ENCODE measurements at places on chromosomes 5 and 9. TPM values are rescaled to one million over a fixed set of nuclear protein-coding genes. Genes with fewer than 3 reads are reported as not detected.
A peak's percentile ranks its signal among the peaks of the same experiment; 100 is the strongest.

- DNase-seq: no peak
Measured at GRCh38 chr5:14528926-14529325, 52.7 kb upstream of the OTULINL start.

The SLC34A1 gene
- not detected for total RNA-seq

- no peak for DNase-seq
Measured at GRCh38 chr5:141657937-141658545, 6.8 kb upstream of the FCHSD1 start.

- DNase-seq: no peak
Measured at GRCh38 chr5:165139262-165139661, 1633.8 kb downstream of the MAT2B start.

GRCh38 chr5:75337366-75338021 is 474 bp downstream of the HMGCR start:
- no peak for DNase-seq

The TAF1L gene
- total RNA-seq: not detected

The RNF224 gene
- not detected for total RNA-seq

The PCDHGA11 gene
- total RNA-seq: 0.21 TPM

DNA sequence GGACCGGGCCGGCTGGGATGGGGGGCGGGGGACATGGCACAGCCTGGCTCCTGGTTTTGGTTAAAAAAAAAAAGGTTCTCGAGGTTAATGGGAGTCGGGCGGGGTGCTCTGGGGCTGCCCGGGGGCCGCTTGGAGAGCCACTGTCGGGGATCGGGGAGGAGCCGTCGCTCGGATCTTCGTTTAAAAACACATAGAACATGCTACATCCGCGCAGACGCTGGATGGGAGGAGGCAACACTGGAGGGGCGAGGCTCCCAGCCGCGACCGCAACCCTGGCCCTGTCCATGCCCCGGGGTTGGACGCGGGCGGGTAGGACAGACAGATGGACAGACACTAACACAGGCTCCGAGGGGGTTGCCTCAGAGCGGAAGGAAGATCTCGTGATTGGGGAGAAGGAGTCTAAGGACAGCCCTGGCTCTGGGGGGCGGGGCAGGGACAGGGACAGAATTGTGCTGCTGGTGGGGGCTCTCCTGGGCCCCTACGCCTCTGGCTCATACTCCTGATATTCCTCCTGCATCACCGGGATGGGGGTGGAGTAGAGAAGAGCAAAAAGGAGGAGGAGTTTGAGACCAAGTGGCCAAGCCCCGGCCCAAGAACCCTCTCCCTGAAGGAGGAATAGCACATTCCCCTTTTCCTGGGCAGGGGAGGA is 9.9 kb downstream of the SNCB start:
- peak; percentile 83 for DNase-seq

DNA sequence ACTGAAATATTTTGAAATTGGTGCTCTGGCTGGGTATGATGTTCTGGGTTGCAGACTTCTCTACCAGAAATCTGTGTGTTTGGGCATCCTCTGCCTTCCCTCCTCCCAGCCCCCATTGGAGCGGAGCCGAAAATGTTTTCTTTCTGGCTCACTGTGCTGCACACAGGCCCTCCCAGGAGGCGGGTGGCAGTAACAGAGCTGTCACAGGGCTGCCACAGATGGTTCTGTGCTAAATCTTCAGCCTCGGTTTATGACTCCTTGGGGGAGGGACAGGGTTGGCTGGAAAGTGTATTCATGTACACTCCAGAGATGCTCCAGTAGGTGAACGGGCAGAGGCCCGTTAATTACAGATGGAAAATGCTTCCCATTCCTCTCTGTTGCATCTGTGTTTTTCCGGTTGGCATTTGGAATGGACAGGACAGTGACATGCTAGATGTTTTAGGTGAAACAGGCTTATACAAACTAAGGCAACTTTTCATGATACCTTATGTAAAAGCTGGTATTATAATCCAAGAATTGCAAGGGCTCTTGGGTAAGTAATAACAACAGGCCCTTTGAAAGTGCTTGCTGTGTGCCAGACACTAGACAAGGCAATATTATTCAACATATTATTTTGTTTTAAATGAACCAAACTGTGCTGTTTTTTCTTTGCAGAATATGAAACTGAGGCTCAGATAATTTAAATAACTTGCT is 180.2 kb downstream of the ADCY2 start:
- no peak for DNase-seq

DNA sequence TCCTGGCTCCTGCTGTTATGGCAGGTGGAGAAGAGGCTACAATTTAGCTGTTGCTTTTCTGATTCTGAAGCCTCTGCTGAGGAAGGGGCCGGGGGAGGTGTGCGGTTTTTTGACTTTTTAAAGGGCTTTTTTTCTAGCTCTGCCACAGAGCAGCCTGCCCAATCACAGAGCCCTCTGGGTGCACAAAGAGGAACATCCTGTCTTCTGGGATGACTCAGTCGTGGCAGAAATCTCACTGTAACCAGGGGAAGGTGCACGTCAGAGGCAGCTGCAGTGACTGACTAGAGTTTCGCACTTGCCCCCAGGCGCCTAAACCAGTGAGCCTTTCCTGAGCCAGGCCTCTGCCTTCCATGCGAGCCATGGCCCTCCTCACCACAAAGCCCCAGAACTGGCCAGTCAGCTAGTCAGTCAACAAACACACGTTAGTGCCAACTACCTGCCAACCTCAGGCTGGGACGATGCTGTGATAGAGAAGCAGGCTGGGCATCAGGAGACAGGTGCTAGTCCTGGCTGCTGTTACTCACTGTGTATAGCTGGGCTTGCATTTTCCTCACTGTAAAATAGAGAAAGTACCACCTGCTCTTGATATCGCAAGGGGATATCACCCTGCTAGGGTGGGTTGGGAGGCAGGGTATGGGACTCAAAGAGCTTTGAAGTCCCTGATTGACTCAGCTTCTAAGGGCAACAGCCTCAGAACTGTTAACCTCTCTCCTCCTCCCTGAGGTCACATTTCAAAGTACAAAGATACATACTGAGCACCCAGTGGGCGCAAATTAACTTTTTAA is 2.2 kb downstream of the AKNA start:
- no peak for DNase-seq

DNA sequence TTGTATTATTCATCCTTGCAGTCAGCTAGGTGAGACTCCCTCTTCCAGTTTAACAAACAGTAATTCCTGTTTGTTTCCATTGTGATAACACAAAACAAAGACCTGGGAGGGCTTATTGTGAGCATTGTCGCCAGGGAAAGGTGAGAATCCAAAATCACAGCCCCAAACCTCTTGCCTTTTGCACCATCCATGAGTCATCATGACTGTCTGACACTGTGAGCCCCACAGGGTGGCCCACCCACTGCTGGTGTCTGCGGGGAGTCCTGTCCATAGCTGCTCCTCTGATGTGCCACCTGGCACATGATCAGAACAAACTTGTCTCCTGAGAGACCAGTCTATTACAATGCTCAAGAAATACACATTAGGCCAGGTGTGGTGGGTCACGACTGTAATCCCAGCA is 33.7 kb upstream of the S1PR3 start:
- no peak for DNase-seq

The INSL6 gene
- total RNA-seq: not detected

DNA sequence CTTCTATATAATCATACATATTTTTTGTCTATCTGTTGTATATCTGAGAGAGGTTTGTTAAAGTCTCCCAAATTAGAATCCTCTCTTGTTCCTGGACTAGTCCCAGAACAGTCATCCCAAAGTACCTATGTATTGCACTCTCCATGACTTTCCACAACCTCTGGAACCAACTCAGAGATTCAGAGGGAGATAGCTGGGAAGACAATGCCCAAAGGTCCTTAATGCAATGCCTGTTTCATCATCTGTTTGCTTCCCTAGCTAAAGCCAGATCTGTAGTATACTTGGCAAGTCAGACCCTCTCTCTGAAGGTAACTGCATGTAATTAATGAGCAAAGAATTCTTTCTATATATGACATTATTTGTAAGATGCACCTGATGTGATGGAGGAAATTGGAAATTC is 89.4 kb downstream of the ZNF474 start:
- no peak for DNase-seq

DNA sequence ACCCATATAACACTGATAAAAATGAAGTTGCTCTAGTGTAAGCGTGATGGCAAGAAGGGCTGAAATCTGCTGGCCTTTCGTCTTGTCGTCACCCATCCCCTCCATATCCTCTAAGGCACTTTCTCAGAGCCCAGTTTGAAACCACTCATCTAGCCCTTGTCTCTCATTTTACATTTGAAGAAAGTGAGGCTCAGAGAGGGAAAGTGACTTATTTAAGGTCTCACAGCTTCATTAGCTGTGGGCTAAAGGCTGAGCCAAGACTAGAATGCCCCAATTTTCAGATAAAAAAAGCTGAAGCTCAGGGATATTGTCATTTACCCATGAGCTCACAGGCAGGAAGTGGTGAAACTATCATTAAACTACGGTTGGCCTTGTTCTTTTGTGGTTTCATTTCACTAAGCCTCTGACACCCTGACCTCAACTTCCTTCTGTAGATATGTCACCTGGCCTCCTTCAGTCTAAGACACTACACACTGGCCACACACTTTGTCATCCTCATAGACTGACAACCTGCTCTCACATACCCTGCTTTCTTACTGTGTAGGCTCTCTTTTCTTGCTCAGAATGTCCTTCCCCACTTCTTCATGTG is 176.7 kb upstream of the DMAC1 start:
- DNase-seq: no peak

- no peak for DNase-seq
Measured at GRCh38 chr9:88721025-88721424, 186.0 kb downstream of the NXNL2 start.

- DNase-seq: no peak
Measured at GRCh38 chr5:18027241-18027867, 393.1 kb downstream of the TAF11L14 start.

- DNase-seq: no peak
Measured at GRCh38 chr9:93436218-93436617, 15.3 kb upstream of the FAM120A start.

- DNase-seq: peak; percentile 67
Measured at GRCh38 chr5:123085638-123086286, 3.3 kb upstream of the PRDM6 start.

The WDR38 gene
- not detected for total RNA-seq

- no peak for DNase-seq
Measured at GRCh38 chr9:17875886-17876285, 297.0 kb downstream of the SH3GL2 start.

The WNK2 gene
- total RNA-seq: 13.3 TPM

DNA sequence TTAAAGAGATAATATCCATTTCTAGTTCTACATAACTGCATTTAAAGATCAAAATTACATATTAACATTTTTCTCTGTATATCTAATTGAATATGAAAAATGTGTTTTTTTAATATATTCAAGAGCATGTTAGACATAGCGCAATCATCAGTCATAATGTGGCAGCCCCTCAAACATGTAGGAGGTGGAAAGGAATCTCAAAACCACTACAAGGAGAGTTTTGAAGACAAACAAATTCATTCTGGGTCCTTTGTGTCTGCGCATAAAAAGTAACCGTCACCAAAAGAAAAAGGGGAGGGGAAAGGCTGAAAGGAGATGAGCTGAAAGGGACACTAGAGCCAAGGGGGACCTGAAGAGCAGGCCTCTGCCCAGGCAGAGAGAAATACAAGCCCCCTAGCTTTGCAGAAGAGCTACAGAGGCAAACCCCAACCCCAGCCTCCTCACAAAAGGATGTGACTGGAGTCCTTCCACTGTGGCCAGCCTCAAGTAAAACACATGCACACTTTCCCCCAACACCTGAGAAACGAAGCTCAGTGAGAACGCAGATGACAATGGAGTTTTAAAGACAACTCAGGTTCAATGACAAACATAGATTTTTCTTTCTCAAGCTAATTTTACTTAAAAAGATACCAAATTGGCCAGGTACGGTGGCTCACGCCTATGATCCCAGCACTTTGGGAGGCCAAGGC is 62.0 kb downstream of the MAPKAP1 start:
- DNase-seq: no peak

DNA sequence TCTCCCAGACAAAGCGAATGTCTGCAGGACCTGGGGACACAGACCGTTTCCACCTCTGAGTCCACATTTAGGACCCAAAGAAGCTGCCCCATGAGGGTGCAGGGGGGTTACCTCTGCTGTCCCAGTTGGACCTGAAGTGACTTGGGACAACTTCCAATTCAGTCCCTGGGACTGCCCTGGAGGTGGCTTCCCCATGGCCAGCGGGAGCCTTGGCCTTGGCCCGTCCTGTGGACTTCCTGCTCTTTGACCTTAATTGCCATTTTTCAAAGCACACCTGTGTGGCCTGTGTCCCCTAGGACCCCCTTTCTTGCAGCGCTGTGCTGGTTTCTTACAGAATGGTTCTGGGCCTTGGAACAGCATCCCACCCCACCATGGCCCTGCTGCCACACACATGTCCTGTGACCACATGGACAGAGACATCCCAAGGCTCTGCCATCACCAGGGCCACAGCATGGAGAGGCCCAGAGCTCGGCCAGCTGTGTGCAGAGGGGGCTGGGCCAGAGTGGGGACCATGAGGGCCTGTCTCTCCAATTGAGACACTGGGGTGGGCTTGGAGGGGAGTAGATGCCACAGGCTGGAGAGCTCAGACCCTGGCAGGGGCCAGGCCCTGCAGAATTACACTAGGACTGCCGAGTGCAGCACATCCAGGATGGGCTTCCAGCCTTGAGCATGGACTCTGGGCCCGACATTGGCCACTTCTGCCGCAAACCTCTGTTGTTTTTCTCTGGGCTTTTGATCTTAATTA is 45.8 kb downstream of the SECISBP2 start:
- peak; percentile 42 for DNase-seq

GRCh38 chr5:169832304-169832703 is 148.0 kb downstream of the INSYN2B start:
- no peak for DNase-seq

The DBH gene
- total RNA-seq: not detected

DNA sequence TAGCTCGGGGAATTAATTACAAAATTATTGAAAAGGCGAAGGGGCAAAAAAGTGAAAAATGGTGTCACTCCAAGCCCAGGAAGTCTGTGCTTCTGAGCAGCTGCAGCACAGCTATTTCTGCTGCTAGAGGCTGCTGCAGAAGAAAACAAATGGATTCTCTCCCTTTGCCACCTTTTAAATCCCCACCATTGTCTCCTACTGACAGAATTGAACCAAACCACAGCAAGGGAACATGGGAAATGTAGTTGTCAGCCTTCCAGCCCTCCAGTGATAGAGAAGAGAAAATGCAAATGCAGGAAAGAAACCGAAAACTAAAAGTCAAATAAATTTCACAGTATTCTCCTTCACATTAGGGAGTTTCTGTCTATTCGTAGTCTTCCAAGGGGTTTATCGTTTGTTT is 33.4 kb upstream of the CDC42SE2 start:
- peak; percentile 38 for DNase-seq

GRCh38 chr9:105243015-105243686 is 1.3 kb upstream of the SLC44A1 start:
- no peak for DNase-seq

- no peak for DNase-seq
Measured at GRCh38 chr5:4359847-4360246, 764.2 kb downstream of the IRX1 start.
